ENCODE measurements at places on chromosomes 2 and 18.

- no peak for DNase-seq
Measured at GRCh38 chr18:75341897-75342296, 85.6 kb downstream of the SMIM21 start.

GRCh38 chr2:182598626-182599025 is 117.4 kb upstream of the DNAJC10 start:
- DNase-seq: no peak

DNA sequence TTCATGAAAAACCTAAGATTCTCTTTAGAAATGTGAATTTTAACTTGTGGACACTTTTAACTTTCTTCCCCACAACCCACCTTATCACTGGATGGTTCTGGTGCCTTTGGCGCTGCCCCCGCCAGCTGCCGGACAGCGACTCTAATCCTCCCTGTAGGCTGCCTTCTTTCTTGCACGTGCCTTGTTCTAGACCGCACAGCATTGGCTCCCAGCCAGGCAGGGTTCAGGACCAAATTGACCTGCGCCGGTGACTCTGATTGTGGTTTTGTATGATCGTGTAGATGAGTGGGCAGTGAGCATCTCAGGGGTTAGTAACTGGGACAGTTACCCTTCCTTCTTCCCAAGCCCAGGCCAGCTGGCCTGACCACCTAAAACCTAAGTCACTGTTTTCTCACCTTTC is 106.8 kb downstream of the ASAP2 start:
- no peak for DNase-seq

- DNase-seq: no peak
Measured at GRCh38 chr18:38115201-38115600, 549.6 kb upstream of the CELF4 start.

DNA sequence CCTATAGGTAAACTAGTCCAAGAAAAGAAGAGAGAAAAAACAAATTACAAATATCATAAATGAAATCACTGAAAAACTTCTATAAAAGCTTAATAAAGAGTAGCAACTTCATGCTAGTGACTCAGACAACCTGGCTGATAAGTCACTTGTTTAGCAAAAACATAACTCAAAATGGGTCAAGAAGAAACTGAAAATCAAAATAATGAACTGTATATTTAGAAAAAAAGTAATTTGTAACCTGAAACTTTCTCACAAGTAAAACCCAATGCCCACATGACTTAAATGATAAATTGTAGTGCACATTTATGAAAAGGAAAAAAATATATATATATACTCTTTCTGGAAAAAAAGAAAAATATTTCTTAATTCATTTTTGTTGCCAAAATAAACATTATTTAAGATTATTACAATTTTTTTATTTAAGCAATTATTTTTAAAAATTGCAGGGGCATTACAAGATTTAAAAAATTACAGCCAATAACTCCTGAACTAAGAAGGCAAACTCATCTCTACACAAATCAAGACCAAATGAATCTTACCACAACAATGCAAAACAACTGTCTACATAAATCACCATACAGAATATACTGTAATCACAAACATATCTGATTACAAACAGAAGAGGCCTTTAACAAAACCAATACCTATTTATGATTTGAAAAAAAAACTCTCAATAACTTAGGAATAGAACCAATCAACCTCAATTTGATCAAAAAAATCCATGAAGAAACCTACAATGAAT is 406.3 kb downstream of the CDH7 start:
- DNase-seq: no peak

DNA sequence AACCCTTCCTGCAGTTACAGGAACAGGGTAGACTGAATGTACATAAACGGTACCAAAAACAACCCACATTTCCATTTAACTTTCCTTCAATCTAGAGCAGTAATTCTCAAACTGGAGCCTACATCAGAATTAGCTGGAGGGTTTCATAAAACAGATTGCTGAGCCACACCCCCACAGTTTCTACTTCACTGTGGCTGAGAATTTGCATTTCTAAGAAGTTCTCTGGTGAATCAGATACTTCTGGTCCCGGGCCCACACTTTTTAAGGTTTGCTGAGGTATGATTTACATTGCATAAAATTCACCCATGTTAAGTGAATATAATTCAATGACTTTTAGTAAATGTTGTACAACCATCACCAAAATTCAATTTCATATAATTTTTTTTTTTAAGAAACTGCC is 113.7 kb downstream of the SRBD1 start:
- DNase-seq: no peak

- DNase-seq: no peak
Measured at GRCh38 chr2:219396863-219397457, 9.2 kb upstream of the DNPEP start.

DNA sequence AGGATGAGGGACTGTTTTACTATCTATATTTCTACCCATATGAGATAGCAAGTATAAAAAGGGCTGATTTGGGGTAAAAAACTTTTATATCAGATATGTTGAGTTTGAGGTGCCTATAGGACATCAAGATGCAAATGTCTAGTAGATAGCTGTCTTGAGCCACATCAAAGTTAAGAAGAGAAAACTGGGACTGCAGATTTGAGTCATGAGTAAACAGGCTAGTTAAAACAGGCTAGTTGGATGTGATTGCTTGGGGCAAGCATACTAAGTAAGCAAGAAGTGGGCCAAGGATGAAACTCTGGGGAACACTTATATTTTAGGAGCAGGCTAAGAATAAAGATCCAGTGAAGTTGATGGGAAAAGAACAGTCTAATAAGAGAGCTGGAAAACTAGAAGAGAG is 2.8 kb upstream of the SCRN3 start:
- no peak for DNase-seq

DNA sequence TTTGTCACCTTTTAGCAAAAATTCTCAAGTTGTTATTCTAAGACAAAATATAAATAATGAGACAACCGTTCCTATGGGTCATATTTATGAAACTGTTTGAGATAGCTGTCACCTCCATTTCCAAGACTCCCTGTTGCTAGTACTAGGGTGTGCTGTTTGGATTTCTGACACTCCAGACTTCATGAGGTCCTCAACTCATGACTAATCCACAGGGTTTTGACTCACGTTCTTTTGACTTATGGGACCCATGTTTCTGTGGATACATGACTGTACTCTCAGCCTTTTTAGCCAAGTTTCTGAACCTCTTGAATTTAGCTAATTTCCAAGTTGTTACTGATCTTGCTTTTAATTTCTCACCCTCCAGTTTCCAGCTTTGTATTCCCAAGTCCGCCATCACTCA is 178.7 kb upstream of the FAM98A start:
- DNase-seq: no peak

DNA sequence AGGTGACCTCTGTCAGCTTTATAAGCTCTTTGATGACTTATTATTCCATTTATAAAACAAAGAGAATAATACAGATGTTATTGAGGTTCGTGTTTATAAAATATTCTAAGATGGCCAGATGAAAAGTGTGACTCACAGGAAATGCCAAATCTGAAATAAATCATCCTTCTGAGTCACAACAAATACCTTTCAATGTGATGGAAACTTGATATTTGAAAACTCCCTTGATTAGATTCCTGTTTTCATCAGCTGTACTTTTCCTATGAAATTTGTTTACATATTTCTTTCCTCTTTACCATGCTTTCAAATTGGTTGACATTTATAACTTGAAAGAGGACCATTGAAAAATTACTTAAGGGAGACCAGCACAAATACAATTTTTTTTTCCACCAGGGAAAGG is 30.6 kb upstream of the PPP1R1C start:
- no peak for DNase-seq

DNA sequence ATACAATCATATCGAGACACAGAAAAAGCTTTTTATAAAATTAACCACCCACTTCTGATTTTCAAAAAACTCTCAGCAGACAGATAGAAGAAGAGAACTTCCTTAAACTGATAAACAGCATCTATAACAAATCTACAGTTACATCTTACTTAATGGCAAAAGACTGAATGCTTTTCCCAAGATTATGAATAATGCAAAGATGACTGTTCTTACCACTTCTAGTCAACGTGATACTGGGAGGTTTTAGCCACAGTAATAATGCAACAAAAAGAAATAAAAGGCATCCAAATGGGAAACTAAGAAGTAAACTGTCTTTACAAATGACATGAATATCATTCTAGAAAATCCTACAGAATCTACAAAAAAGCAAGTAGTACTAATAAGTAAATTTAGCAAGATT is 58.0 kb upstream of the TMEM247 start:
- DNase-seq: no peak

DNA sequence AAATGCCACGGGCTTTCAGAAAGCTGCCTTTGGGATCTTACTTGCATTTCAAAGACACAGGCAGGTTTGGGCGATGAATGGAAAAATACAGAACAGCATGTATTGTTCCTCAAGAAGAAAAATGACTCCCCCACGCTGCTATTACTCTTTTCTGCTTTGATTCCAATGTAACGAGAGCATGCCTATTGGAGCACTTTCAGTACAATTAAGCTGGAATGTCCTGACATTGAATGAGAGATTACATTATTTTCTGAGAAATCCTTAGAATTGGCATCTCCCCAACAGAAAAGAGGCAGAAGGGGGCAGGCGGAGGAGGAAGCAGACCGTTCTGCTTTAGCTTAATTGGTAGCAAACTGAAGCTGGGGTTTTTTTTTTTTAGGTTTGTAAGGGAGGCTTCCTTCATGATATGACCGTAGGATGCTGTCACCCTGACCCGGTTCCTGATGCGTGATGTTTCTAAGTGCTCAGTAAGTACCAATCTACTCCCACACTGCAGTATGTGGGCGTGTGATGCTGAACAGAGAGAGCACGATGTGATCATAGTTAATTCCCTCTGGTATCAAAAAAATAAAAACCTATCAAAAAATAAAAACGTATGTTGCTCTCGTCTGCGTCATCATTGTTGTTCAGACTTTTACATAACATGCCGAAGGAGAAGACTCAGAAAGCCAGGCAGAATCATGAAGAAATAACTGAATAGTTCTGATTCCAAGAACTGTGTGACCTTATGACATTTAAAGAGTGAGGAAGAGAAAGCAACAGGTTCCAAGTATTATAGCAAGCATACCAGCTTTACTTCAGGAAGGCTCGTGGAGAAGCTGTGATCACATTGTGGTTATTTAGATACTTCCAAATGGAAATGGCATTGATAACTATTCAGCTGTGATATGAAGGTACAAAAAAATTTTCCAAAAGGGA is 40.5 kb downstream of the LONRF2 start:
- DNase-seq: no peak

- DNase-seq: no peak
Measured at GRCh38 chr2:25367296-25367695, 25.6 kb upstream of the DNMT3A start.

GRCh38 chr2:207921606-207922005 is 103.7 kb downstream of the PLEKHM3 start:
- DNase-seq: no peak

DNA sequence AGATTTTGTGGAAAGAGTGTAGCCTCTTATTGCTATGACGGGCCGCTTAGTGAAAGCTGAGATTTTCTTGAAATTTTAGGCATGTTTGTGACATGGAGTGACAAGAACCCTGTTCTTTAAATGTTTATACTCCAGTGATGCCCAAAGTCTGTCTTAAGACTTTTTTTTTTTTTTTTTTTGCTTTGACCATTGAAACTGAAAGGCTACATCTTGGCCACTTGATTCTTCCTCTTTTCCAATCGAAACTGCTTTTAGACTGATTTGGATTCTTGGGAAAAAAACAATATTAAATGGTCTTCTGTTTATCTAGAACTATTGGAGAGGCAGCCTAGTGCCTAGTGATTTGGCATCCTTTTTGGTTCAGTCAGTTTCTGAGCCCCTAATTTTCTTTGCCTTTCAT is 2.4 kb upstream of the SLC8A1 start:
- no peak for DNase-seq

- DNase-seq: no peak
Measured at GRCh38 chr2:191443446-191443845, 198.2 kb downstream of the MYO1B start.

GRCh38 chr2:128668946-128669345 is 350.3 kb upstream of the HS6ST1 start:
- no peak for DNase-seq

GRCh38 chr18:45926085-45926484 is 41.0 kb downstream of the EPG5 start:
- no peak for DNase-seq

DNA sequence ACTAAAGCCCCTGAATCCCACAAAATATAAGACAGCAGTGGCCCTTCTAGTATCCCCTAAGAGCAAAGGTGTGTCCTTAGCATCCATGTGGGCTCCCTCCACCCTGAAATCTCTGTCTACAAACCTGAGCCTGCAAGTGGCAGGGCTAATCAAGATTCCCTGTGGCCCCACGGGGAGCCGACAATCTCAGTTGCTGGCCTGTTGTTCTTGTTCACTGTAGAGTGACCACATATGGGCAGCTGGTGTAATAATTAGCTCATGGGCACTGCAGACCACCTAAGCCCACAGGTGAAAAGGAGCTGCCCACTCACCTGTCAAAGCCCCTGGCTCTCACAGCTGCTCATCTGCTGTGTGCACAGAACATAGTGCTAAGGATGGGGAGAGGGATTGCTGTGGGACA is 102.3 kb downstream of the MRO start:
- no peak for DNase-seq

DNA sequence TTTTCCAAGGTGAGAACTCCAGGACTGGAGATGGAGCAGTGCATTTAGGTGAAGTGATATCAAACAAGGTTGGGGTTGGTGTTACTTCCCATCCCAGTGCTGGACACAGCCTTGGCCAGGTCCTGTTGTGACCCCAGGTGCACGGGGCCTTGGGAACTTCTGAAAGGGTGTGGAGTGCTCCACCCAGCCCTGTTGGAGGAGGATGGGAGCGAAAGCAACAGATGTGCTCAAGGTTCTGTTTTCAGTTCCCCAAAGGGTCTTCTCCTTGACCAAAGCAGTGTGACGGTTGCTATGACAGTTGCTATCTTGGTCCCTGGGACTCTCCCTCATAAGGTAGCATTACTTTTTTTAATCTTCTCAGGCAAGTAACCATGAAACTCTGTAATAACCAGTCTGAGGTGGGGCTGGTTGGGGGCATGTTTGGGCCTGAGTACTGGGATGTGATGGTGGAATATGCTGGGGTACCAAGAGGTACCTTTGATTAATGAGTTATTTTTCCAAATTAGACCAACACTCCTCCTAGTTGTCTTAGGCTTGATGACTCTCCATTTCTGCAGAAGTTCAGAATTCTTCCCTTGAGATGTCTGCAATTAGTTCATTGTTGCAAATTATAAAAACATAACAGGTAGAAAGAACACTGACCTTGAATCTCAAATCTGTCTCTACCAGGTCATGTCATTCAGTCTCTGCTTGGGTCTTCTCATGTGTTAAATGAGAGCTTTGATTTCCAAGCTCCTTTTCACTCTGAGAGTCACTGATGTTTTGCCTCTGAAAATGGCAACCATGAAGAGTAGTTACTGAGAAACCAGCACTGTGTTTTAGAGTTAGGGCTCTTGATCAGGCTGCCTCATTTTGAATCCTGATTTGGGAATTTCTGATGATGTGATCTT is 154.5 kb downstream of the RPIA start:
- DNase-seq: no peak
